ENCODE measurements at places on chromosomes 12 and 14.

DNA sequence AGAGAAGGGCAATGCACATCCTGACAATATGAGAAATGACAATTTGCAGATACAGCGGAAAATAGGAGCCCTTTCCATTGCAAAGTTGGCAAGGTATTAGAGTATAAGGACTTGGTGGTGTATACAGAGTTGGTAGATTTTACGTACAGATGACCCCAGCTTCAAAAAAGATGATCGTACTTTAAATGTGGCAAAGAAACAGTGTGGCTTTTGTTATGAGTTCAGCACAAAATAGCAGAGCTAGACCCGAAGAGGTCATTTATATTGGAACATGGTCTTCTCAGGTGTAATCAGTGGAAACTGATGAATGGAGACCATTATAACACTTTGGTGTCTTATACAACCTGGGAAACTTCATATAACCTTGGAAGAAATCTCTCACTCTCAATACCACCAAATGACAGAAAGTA is 2.3 kb downstream of the CLEC2B start:
- no peak for DNase-seq

GRCh38 chr14:95961481-95961880 is 77.7 kb upstream of the C14orf132 start:
- DNase-seq = no peak

- no peak for DNase-seq
Measured at GRCh38 chr12:122306407-122306806, 40.1 kb upstream of the VPS33A start.

DNA sequence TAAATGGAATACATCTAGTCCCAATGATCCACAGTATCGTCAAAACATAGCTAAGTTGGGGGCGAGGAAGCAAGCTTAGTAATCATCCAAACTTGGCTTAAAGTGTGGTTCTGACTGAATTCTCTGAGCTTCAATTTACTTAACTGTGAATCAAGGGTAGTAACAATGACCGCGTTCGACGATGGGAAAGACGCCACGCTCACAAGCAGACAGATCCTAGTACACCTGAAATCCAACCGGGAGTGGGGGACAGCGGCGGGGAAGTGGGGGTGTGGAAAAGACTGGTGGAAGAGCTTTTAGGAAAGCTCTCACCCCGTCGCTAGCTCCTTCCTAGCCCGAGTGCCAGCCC is 433 bp downstream of the COX16 start:
- no peak for DNase-seq

GRCh38 chr14:30874120-30874998 is at the start of gene COCH:
COCH (plus strand) TSS chr14:30874559; CDS start chr14:30874939, 380 bp downstream.
- DNase-seq = no peak

- no peak for DNase-seq
Measured at GRCh38 chr12:83172866-83173649, 486.4 kb downstream of the TMTC2 start.

- peak; percentile 39 for DNase-seq
Measured at GRCh38 chr14:34018564-34019244, 67.8 kb upstream of the EGLN3 start.

DNA sequence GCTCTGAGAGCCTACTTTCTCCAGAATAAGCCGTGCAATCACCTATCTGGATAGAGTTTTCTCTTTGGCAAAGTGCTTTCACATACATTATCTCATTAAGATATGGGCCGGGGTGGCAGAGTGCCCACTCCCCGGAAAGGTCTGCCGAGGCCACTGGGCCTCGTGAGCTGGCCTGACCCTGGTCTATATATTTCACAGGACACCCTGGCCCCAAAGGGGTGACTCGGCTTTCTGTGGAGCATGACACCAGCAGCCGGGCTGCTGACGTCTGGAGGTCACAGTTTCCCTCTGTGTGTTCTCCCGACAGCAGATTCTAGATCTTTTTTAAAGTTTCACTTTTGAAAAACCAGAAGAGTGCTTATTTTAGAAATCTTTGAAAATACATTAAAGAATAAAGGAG is 27.9 kb upstream of the ATP2A2 start:
- DNase-seq = no peak

DNA sequence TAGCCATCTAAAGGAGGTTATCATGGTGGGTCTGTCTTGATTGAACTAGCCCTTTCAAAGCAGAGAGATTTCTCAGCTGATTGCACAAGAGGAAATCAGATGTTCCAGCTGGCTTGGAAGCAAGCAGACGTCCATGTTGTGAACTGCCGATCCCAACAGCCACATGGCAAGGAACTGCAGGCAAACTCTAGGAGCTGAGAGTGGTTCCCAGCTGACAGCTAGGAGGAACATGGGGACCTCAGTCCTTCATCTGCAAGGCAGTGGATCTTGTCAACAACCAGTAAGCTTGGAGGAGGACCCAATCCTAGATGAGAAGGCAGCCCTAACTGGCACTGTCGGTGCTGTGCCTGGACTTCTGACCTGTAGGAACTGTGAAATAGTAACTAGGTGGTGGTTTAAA is 7.7 kb downstream of the ACVR1B start:
- no peak for DNase-seq

DNA sequence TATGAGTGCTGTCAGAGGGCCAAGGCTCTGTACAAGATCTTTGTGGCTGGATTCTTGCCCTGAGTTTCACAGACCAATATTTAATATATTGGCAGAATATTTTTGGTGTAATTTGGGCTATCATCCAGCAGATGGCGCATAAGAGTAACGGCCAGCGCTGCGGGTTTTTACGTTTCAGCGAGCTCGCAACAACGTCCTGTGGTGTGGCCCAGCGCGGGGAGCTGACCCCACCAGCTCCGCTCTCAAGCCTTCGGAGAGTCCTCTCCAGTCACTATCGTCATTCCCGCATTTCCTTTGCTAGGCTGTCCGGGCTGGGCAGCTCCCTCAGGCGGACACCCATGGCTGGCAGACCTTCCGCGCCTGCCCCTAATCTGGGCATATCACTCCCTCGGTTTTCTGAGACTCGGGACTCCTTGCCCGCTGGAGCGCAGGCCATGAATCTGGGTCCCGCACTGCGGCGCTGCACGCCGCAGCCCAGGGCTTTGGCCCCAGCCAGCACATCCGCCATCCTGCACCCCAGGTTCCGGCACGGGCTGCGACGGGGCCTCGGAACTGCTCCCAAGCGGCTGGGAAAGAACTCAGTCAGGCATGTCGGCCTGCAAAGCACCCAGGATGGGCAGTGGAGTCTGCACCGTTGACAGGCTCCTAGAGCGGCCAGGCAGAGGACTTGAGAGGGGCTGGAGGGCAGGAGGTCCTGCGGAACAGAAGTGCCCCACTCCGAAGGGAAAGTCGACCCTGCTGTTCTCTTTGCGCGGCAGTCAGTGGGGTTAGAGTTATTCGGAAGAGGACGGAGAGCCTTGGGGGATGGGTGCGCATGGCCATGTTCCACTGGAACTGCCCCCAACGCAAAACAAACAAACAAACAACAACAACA is 18.4 kb downstream of the OLR1 start:
- peak; percentile 56 for DNase-seq

- no peak for DNase-seq
Measured at GRCh38 chr14:61470261-61470960, 149.0 kb downstream of the PRKCH start.

GRCh38 chr14:75969891-75970290 is 11.9 kb downstream of the TGFB3 start:
- DNase-seq = no peak

DNA sequence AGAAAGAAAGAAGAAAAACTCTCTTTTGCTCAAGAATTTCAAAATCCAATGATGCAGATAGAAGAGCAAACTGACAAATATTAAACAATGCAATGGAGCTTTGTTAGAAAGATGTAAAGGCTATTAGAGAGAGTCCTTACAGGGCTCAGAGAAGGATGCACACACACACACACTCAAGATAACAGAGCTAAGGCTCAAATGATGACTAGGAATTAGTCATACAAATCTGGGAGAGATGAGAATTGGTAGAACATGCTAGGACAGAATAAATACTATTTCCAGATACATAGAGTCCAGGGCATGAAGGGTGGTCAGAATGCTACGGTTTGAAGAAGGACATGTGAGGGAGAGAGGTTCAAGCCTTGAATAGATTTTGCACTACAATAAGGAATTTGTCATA is 650.1 kb upstream of the MDGA2 start:
- DNase-seq = no peak

DNA sequence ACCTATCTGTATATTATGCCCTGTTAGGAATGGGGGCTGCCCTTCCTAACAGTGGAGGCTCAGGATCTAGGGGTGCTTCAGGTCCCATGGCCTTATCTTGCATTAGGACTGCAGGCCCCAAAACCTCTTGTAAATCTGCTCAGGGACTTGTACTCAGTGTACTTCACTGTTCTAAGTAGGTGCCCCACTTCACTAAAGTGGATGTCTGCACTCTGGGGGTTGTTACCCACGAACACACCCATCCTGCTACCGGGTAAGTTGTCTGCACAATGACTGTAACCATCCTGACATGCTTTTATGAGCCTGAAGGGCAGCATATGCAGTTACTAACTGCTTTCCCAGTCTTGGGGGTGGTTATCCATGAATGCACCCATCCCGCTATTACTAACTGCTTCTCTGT is 163.0 kb downstream of the PTCSC3 start:
- DNase-seq = no peak

- no peak for DNase-seq
Measured at GRCh38 chr12:126389220-126389841, 1324.1 kb downstream of the AACS start.

GRCh38 chr14:25226214-25226613 is 176.3 kb upstream of the STXBP6 start:
- DNase-seq = no peak

DNA sequence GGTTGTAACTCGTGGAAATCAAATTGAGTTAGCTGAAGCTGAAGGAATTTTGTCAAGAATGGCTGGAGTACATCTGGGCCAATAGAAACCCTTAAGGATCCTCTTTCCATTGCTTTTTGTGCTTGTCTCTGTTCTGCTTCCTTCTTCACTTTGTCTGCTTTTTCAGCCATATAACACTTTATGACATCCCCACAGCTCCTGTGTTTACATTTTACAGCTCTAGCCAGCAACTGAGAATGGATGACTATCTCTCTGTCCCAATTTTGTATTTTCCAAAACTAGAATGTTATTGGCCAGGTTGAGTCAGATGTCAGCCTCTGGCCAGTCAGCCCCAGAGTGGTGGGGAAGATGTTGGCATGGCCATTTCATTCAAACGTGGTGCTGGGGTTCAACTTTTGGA is 57.6 kb downstream of the PELI2 start:
- DNase-seq = no peak

GRCh38 chr12:101173197-101173749 is 36.8 kb downstream of the SLC5A8 start:
- DNase-seq = no peak

DNA sequence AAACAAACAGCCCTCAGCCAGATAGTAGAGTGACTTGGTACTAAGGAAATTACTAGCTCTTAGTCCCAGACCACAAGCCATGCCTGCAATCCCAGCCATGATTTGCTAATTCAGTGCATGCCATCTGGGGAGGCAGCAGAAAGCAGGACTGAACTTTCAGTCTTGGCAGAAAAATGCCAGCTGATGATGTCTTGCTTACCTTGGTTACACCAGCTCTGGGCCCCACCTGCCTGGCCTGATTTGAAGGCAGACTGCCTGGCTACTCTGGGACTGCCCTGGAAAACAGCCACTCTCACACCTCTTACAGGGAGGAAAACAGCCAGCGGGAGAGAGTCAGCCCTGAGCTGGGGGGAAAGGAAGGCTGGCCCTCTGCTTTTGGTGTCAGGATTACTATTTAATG is 4.6 kb upstream of the UNC119B start:
- DNase-seq = no peak

DNA sequence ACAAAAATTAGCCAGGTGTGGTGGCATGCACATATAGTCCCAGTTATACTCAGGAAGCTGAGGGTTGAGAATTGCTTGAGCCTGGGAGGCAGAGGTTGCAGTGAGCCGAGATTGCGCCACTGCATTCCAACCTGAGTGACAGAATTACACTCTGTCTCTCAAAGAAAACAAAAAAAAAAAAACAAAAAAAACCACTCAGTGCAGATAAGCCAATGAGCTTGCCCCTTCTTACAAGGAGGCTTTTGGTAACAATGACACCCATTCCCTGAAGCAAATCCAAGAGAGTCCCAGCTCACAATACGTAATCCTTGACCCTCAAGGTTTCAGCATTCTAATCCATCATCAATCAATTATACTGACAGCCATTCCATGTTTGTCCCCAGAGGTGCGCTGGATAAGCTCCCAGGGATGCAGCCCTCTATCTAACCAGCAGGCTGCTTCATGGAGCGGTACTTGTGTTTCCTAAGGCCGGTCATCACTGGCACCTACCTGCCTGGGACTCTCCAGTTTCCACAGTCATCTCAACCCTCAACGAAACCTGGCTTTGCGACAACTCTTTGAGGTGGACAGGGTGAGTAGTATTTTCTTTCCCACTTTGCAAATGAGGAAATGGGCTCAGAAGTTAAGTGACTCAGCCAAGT is 12.4 kb downstream of the GCN1 start:
- no peak for DNase-seq

DNA sequence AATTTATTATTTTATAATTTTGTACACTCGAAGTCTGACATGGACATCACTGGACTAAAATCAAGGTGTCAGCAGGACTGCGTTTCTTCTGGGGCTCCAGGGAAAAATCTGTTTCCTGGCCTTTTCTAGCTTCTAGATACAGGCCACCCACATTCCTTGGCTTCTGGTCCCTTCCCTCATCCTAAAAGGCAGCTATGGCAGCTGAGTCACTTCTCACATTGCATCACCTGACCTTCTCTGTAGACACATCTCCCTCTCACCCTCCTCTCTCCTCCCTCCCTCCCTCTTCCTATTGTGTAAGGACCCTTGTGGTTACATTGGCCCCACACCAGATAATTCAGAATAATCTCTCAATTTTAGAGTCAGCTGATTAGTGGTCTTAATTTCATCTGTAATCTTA is 92.4 kb downstream of the RPS6KA5 start:
- DNase-seq = no peak

- no peak for DNase-seq
Measured at GRCh38 chr12:84661786-84662185, 250.8 kb downstream of the SLC6A15 start.

- no peak for DNase-seq
Measured at GRCh38 chr14:103529383-103530365, 678 bp downstream of the TRMT61A start.

DNA sequence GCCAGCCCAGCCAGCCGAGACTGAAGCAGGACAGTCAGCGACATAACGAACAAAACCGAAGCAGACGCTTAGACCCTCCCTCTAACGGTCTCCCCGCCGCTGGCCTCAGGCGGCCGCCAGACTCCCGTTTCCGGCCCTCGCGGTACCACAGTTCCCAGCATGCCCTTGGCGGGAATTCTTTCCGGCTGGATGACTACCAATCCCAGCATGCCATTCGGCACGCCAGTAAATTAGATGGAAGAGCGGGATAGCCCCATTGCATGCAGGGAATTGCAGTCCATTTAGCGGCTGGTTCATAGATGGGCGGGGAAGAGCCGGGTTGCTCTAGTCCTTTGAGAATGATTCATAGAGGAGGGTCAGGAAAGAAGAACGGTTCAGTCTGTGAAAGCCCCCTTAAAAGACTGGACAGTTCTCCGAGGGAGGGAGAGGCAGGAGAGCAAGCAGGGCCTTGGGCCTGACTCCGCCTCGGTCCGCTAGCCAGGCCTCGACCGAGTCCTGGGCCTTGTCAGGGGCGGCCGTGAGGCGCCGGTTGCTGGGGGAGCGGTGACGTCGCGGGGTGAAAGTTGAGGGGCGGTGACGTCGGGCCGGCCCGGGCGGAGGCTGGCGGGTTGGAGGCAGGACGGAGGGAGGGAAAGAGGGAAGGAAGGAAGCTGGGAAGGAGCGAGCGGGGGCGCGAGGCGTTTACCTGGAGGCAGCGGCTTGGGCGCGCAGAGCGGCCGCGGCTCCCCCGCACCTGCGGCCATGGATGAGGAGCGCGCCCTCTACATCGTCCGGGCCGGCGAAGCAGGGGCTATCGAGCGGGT is at the start of gene RIC8B:
RIC8B (plus strand) TSS at position 678 of the 803 bp plus-strand sequence; CDS start at position 742, 64 bp downstream.
- DNase-seq = peak; percentile 98
